ENCODE measurements at places on chromosomes 1 and 21.

DNA sequence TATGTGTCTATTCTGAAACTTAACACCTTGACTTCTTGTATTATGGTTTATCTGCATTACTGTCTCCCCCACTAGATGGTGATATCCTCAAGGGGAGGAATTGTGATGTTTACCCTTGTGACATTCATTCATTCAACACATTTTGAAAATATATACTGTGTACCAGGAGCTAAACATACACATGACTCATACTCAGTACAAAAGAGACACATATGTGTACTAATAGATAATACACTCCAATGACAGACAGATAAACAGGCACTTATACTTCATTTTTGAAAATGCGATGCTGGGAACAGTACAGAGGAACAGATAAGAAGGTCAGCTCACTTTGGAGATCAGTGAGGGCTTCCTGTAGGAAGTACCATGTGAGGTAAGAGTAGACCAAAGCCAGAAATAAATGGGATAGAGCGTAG, 8.9 kb upstream of the RAB3GAP2 start:
- DNase-seq: no peak

DNA sequence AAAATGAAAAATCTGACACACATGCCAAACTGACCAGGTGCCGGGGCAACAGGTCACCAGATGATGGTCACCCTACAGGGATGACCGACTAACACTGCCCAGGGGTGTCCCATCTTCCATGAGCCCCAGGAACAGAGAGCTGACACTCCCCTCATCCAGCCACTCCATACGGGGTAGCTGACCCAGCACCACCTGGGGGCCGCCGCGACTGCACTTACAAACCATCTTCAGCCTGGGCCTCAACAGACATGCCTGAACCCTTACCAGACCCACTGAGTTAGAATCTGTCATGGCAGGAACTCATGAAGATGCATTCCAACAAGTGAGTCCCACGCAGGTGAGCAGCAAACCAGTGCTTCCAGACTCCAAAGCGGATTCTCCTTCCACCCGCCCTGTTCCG, 31.6 kb upstream of the AJAP1 start:
- DNase-seq: no peak

- peak; percentile 31 for DNase-seq
Measured at GRCh38 chr1:231866392-231867331, 240.1 kb downstream of the DISC1 start.

DNA sequence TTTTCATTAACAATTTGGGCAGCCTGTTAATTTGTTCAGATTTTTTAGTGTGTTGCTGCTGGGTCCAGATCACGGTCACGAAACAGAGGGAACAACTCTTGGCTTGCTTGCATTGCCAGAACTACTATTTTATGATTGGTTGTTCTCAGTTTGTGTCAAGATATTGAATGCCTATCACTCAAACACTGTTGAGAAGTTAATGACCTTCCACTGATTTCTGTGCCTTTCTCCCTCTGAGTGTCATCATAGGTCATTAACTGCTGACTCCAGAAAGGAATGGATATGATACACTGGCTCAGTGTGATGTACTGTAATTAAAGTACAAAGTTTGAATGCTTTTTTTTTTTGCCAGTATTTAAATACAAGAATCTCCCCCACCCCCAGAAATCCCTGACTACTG, 9.2 kb downstream of the CHODL start:
- DNase-seq: no peak

GRCh38 chr1:198445872-198446271, 94.6 kb downstream of the ATP6V1G3 start:
- DNase-seq: no peak

DNA sequence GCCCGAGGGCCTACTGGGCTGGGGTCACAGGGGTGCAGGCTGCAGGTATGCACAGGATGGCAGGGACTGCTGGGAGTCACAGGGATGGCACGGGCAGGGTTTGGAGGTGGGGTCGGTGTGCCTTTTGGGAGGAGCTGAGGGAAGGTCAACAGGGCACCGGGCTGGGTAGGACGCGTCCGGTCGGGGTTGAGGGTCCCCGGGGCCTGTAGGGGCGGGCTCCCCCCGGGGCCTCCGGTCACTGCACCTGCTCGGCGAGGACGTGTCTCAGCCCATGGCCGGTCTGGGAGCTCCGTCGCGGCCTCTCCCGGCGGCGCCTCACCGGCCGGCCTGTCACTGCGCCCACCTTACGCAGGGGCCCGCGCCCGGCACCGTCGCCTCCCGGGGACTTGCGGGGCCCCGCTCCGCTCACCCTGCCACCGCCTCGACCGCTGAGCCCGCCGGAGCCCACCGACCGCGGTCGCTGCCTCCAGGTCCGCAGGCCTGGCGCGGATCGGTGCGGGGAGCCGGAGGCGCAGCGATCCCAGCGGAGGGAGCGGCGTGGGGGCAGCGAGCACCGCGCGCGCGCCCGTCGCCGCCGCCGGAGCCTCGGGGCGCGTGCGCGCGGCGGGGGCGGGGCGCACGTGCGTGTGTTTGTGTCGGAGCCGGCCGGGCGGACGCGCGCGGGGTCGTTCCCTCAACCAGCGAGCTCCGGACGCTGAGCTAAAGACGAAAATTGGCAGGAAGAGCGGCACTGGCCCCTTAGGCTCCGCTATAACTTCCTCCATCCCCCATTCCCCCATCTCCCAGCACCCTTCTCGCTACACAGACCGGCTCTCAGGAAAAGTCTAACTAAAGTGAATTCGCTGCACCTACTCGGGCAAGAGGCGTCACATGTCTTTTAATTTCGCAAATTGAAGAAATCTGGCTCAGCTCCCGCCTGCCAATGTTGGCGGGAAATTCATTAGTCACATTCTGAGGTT, at the start of gene AMIGO1:
Gene AMIGO1, minus strand, starts transcription at position 552 of the 959 bp plus-strand sequence. CDS start 815 bp downstream, outside the sequence.
- no peak for DNase-seq

DNA sequence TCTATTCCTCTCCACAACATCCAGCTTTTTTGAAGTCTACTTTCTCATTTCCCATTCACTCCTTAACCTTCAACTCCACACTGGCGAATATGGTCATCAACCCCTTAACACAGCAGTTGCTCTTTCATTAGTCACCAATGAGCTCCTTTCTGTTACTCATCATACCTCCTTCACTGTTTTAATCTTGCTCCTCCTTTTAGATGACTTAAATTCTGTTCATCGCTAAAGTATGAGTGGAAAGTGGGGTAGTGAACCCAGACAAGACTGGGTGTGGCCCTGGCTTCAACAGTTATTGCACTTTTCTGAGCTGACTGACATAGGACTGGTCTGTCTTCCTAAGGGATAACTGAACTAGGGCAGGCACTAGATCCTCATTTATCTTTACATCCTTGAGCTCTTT, 51.3 kb downstream of the AKT3 start:
- DNase-seq: no peak

Data from left renal cortex interstitium (tissue), 4 donors.